ENCODE measurements at places on chromosomes 2 and 18. TPM values are rescaled to one million over a fixed set of nuclear protein-coding genes. Genes with fewer than 3 reads are reported as not detected.

DNA sequence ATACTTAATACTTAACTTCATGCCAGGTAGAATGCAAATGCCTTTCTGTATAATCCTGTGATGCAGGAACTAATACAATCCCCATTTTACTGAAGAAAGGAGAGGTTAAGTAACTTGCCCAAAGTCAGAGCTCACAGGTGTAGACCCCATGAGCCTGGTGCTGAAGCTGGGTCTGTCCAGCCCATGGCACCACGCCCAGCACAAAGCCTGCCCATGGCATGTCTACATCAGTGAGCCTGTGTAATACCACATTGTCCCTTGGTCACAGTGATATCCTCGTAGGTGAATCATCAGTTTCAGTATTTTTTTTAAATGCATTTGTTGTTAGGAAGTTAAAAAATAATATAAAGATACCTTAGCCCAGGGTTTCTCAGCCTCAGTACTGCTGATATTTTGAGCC, 69.9 kb upstream of the MCFD2 start:
- DNase-seq, result peak; percentile 58

- no peak for DNase-seq
Observed at GRCh38 chr2:174815526-174815925, 51.3 kb upstream of the CHRNA1 start.

- DNase-seq, result peak; percentile 15
Observed at GRCh38 chr2:216349366-216349765, 22.9 kb downstream of the MARCHF4 start.

NR4A2 gene
- not detected for total RNA-seq

- DNase-seq, result peak; percentile 83
Observed at GRCh38 chr2:69581774-69582581, 61.6 kb downstream of the AAK1 start.

FIGN gene
- total RNA-seq, result 0.57 TPM

- DNase-seq, result no peak
Observed at GRCh38 chr2:9153643-9153980, 53.0 kb upstream of the ASAP2 start.

ST6GAL2 gene
- total RNA-seq, result 21.9 TPM
